NCI-H187 (cell line): ENCODE measurements at places on chromosomes 7 and 10.

DNA sequence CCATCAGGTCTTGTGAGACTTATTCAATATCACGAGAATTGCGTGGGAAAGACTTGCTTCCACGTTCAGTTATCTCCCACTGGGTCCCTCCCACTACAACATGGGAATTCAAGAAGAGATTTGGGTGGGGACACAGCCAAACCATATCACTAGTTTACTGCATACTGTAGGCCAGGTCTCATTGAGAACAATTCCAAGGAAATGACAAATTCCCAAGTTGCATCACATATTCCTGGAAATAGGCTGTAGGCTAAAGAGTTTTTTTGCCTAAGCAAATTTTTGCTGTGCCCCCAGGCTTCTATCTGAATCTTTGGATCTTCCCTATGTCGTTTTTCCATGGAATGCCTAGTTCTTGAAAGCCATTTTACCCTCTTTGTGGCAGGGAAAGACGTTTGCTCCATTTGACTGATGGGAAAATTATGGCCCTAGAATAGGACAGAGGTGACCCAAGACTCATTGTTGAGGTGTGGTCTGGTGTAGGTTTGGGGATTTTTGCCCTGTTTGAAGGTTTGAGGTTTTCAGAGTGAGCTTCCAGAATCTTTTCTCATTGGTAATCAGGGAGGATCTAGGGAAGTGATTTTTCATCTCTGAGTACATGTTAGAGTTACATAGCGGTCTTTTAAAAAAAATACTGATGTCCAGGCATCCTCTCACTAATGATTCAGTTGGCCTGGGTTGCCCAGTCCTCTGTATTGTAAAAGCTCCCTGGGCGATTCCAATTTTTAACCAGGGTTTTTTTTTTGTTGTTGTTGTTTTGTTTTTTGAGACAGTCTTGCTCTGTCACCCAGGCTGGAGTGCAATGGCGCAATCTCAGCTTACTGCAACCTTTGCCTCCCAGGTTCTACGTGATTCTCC lies 44.4 kb downstream of the TACR2 start:
- no peak for DNase-seq

GRCh38 chr7:28481091-28481926 lies 69.0 kb downstream of the CREB5 start:
- no peak for DNase-seq

GRCh38 chr10:100184426-100184825 lies 1.4 kb downstream of the ERLIN1 start:
- DNase-seq, result no peak

DNA sequence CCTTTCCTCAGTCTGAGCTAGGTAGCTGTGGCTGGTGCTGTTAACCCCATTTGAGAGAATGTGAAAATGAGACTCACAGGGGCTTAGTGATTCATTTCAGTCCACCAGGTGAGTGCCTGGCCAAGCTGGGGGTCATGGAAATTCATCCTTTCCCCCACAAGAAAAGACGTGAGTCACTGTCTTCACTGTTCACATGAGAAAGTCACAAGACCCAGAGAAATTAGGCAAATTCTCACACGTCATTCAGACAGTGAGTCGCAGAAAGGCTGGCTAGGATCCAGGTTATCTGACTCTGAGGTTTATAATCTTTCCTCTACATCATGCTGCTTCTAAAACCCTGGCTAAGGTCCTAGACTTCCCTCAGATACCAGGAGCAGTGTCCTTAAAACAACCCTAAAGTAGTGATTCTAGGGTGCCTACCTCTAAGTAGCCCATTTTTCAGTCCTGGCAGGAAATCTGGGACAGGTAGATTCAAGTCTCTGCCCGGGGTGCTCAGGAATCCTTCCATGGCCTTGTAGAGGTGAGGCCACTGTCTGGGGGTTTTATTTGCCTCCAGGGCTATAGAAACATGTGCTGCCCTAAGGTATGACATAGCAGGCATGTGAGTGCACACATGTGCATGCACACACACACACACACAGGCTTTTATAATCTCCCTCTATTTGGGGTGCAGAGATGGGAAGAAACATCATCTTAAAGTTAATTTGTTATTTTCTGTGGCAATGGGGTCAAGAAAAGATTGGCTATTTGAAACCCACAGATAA lies 427.9 kb upstream of the CELF2 start:
- no peak for DNase-seq

- no peak for DNase-seq
Observed at GRCh38 chr7:136617176-136617575, 251.3 kb upstream of the CHRM2 start.

DNA sequence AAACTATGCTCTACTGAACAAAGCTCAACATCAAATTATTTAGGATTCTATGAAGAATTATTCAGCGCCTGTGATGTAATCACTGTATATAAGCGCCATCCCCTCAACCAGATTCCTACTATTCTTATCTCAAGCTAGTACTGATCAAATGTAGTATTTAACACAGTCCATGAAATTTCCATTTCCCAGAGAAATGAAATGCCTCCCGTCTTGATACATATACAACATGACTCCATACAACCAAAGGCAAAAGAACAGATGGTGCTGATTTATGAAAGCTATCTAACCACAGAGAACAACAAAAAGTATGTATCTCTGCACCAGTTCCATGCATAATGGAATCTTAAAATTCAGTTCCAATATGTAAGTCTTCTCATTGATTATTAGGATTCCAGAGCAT lies 406.1 kb downstream of the PARD3 start:
- no peak for DNase-seq

DNA sequence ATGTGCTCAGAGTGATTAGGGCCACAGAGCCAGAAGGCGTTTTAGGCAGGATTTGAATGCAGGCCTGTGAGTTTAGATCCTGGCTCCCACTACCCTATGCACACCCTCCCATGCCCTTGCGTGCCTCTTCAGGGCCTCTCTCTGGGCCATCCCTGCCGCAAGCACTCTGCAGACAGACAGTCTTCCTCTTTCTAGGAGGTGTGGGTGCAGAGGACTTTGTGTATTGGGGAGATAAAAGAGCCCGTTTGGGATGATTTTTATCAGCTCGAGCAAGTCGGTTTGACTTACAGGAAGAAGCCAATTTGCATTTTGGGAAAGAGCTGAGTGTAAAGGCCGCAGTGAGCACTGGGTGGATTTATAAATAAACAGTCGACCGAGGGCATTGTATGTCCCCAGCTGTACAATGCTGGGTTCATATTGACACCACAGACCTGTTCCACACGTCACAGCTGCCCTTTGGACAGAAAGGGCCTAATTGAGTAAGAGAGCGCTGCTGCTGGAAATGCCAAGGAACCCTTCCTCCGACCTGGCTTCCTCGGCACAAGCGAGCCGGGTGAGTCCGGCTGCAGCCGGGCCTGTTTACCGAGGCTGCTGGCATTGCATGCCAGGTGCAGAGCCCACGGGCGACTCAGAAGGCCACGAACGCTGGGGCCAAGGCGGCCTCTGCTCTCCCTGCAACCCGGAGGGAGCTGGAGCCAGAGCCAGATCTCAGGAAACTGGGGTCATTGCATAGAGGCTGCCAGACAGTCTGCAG lies 25.1 kb downstream of the ZMIZ1 start:
- no peak for DNase-seq

- DNase-seq, result no peak
Observed at GRCh38 chr10:98270073-98270740, 2.2 kb upstream of the LOXL4 start.

GRCh38 chr7:151978616-151979015 lies 22.4 kb downstream of the GALNTL5 start:
- no peak for DNase-seq

DNA sequence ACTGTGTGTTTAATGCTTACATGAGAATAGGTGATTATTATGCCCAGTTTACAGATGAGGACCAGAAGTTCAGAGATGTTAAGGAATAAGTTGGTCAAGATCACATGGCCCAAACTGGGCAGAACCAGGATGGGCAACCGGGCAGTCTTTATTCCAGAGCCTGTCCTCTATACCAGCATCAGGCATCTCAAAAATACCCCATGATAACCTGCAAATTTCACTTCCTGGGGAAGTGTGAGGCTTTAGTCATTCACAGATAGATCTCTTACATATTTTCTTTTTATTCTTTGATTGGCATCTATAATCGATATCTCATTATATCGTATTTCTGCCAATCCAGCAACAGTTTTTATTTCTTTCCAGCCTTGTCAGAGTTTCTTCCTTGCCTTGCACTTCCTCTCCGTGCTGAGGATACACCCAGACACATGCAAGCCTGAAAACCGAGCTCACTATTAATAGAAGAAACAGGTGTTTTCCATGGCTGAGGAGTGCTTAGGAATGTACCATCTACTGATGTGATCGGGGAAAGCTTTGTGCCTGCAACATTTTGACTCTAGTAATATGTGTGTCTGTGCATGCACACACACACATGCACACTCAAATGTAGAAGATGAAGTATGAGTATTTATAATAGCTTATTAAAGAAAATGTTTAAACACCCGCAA lies 82.4 kb downstream of the CREM start:
- DNase-seq, result no peak

DNA sequence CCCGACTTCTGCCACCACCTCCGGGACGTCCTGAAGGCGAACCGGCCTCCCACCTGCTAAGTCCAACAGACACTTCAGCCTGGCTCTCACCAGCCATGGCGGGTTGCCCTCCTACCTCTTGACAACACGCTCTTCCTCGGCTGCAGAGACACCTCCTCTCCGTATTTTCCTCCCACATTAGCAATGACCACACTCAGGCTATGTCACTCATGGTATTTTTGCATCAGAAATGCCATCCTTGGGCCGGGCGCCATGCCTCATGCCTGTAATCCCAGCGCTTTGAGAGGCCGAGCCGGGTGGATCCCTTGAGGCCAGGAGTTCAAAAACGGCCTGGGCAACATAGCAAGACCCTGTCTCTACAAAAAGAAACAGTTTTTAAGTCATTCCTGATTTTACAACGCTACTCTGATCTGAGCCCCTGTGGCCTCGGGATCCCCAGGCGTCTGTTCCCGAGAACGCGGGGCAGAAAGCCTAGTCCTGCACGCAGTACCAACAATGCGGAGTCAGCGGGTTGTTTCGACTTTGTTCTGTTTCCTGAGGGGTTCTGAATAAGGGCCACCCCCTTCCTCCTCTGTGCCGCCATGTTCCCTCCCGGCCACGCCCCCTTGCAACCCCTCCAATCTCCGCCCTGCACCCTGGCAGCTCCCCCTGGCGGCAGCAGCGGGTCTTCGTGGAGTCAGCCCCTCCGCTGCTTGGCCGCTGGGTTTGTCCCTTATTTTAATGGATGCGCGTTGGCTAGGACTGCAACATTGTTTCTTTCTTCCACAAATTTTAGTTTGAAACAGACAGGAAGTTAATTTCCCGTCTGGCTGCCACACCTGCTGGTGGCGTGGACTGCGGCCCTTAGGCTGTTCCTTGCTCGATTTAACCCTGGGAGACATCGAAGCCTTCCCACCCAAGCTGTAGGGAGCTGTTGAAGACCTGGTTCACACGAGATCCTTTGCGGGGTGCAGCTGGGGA lies 9.7 kb upstream of the ZFAND2A start:
- DNase-seq, result peak; percentile 37

DNA sequence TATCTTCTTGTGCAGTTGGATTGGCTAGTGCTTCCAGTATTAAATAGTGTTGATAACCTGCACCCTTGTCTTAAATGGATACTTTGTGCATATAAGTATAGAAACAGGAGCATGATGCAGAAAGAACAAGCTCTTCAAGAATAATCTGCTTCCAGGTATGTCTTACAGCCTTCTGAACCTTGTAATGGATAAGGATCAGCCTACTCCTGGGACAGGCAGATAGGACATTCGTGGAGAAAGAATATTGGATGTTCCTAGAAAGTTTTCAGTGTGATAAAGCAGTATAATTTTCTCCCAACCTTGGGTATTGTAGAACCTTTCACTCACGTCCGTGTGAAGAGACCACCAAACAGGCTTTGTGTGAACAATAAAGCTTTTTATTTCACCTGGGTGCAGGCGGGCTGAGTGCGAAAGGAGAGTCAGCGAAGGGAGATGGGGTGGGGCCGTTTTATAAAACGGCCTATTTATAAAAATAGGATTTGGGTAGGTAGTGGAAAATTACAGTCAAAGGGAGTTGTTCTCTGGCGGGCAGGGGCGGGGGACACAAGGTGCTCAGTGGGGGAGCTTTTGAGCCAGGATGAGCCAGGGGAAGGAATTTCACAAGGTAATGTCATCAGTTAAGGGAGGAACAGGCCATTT lies 27.2 kb downstream of the C1GALT1 start:
- DNase-seq, result no peak

DNA sequence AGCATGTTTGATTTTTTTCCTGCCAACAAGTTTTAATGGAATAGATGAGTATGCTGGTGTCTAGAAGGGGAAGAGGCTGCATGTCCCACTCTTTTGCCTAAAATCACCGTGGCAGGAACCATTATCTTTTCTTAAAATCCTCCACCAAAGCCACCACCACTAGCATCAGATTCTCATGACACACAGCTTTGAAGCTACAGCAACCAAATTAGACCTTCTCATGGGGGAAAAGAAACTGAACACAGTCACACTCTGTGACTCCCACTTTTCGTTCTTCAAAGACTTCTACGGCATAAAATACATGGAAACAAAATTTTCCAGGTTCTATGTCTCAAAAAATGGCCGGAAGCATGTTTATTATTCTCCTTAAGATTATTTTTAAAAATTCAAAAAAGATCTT lies 81.8 kb downstream of the SGMS1 start:
- no peak for DNase-seq

DNA sequence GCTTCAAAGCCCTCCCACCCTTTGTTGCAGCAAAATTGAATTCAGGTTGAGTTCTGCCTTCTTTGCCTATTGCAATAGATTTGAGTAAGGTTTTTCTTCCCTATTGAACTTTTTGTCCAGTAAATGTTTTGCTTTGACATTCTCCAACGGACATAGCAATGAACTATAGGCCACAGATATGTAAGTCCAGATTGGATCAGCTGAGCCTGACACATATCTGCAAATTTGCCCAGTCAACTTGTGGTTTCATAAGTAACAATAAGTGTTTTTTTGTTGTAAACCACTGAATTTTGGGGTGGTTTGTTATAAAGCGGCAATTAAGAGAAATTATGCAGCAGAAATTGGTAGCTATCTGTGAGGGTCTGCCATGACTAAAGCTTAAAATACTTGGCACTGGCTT lies 332.1 kb upstream of the SORCS1 start:
- no peak for DNase-seq

- no peak for DNase-seq
Observed at GRCh38 chr7:155213385-155213784, 84.3 kb upstream of the INSIG1 start.
